Gastrocnemius medialis (tissue), 4 donors: ENCODE measurements at places on chromosomes 7 and 10. TPM values are rescaled to one million over a fixed set of nuclear protein-coding genes. Genes with fewer than 3 reads are reported as not detected.

GRCh38 chr10:15712883-15713282 is 6.8 kb downstream of the ITGA8 start:
- H3K36me3 ChIP-seq, result no peaks in the 10 kb centered on the region
- H3K4me3 ChIP-seq, result no peak overlapping the region
- no peak overlapping the region for H3K27ac ChIP-seq
- H3K4me1 ChIP-seq, result no peaks in the 10 kb centered on the region

GRCh38 chr7:23385140-23385539 is 85.2 kb downstream of the IGF2BP3 start:
- no peak overlapping the region for H3K4me3 ChIP-seq
- no peak for DNase-seq
- no peak overlapping the region for H3K27ac ChIP-seq
- no peaks in the 10 kb centered on the region for H3K36me3 ChIP-seq
- no peaks in the 10 kb centered on the region for H3K27me3 ChIP-seq
- no peaks in the 10 kb centered on the region for H3K4me1 ChIP-seq

DNA sequence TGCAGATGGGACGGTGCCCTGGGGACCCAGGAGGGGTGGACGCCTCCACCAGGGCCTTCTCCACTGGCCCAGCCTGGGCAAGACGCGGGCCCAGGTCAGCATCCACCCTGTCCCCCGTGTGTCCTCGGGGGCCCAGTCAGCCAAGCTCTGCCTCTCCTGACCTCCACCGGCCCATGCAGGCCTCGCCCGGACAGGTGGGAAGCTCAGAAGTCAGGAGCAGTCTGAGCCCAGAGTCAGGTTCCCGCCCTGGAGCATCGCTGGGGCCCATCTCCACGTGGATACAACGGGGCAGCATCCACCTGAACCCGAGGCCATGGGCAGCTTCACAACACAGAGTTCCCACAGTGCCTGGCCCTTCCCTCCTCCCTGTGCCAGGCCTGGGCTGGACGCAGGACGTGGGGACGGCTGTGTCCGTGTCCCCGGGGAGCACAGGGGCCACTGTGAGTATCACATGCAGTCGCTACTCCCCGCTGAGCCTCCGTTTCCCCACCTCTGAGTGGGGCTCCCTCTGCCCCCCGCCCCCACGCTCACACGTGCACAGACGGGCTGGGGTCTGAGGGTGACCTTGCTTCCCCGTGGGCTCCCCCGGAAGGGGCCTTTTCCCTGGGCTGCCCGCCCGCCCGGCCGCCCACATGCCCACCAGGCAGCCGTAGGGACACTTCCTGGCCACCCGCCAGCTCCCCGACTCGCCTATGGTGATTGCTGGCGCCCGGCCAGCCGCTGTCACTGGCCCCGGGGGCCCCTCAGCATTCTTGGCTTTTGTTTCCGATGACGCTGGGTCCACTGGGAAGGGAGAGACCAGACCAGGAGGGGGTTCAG is 64.3 kb downstream of the PDGFA start:
- DNase-seq, result no peak
- no peaks in the 10 kb centered on the region for H3K4me1 ChIP-seq
- no peak overlapping the region for H3K4me3 ChIP-seq
- H3K36me3 ChIP-seq, result no peaks in the 10 kb centered on the region
- H3K27ac ChIP-seq, result no peak overlapping the region
- H3K27me3 ChIP-seq, result peaks cover 23% of the 10 kb centered on the region

GRCh38 chr10:82628373-82628772 is 753.4 kb downstream of the NRG3 start:
- H3K27ac ChIP-seq, result no peak overlapping the region
- H3K27me3 ChIP-seq, result no peaks in the 10 kb centered on the region
- no peak overlapping the region for H3K4me3 ChIP-seq

GRCh38 chr7:148527717-148528168 is 62.8 kb upstream of the C7orf33 start:
- H3K27me3 ChIP-seq, result no peaks in the 10 kb centered on the region
- H3K4me1 ChIP-seq, result peaks cover 3% of the 10 kb centered on the region
- H3K27ac ChIP-seq, result no peak overlapping the region
- peak; percentile 10 for DNase-seq
- H3K36me3 ChIP-seq, result no peaks in the 10 kb centered on the region

GRCh38 chr7:144407266-144407931 is 3.9 kb upstream of the NOBOX start:
- H3K36me3 ChIP-seq, result no peaks in the 10 kb centered on the region
- H3K27me3 ChIP-seq, result no peaks in the 10 kb centered on the region
- H3K4me1 ChIP-seq, result no peaks in the 10 kb centered on the region
- H3K4me3 ChIP-seq, result no peak overlapping the region
- H3K27ac ChIP-seq, result no peak overlapping the region
- no peak for DNase-seq

PNLIPRP1 gene
- total RNA-seq, result not detected

MAT1A gene
- 1.3 TPM for total RNA-seq

CC2D2B gene
- total RNA-seq, result not detected

ADGRA1 gene
- not detected for total RNA-seq

TSPAN13 gene
- total RNA-seq, result 2.8 TPM

MRLN gene
- 205 TPM for total RNA-seq

ARMC3 gene
- not detected for total RNA-seq

PDE1C gene
- total RNA-seq, result 0.49 TPM
